ENCODE measurements at places on chromosomes 11 and 22. TPM values are rescaled to one million over a fixed set of nuclear protein-coding genes. Genes with fewer than 3 reads are reported as not detected.
A peak's percentile ranks its signal among the peaks of the same experiment; 100 is the strongest.

DNA sequence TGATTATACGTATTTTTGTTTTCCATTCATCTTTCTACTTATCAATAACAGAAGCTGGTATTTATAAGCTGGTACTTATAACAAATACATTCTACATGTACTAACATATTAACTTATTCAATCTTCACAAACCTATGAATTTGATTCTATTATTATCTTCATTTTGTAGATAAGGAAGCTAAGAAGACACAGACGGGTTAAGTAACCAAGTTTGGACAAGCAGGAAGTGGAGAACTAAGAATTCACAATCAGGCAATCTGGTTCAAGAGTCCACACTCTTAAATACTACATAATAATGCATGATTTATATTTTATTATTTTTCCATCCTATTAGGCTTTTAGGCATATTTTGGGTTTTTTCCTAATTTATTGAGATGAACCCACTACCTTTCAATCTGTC, 25.0 kb downstream of the FCHSD2 start:
- H3K27ac ChIP-seq: no peak overlapping the region
- DNase-seq: no peak

- H3K36me3 ChIP-seq: peaks cover 10% of the 10 kb centered on the region
- no peak overlapping the region for H3K27ac ChIP-seq
- H3K4me3 ChIP-seq: no peak overlapping the region
- H3K4me1 ChIP-seq: peaks cover 78% of the 10 kb centered on the region
These were observed 6.9 kb downstream of the TST start for GRCh38 chr22:37012262-37012904.

DNA sequence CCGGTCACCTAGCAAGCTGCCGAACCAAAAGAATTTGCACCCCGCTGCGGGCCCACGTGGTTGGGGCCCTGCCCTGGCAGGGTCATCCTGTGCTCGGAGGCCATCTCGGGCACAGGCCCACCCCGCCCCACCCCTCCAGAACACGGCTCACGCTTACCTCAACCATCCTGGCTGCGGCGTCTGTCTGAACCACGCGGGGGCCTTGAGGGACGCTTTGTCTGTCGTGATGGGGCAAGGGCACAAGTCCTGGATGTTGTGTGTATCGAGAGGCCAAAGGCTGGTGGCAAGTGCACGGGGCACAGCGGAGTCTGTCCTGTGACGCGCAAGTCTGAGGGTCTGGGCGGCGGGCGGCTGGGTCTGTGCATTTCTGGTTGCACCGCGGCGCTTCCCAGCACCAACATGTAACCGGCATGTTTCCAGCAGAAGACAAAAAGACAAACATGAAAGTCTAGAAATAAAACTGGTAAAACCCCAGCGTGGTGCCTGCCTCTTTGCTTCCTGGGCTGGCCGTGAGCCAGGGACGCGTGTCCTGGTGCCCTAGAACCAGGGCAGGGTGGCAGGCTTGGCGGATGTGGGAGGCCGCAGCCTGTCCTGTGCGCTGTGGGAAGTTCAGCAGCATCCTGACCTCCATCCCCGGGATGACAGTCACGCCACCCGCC, 13.2 kb downstream of the CCND1 start:
- DNase-seq: no peak
- no peaks in the 10 kb centered on the region for H3K27me3 ChIP-seq
- no peak overlapping the region for H3K27ac ChIP-seq
- no peak overlapping the region for H3K4me3 ChIP-seq
- H3K36me3 ChIP-seq: peaks cover 55% of the 10 kb centered on the region
- H3K4me1 ChIP-seq: peaks cover 8% of the 10 kb centered on the region

GRCh38 chr11:38510041-38510440, 1912.0 kb upstream of the RAG2 start:
- no peaks in the 10 kb centered on the region for H3K4me1 ChIP-seq
- DNase-seq: no peak
- no peak overlapping the region for H3K4me3 ChIP-seq
- H3K27me3 ChIP-seq: no peaks in the 10 kb centered on the region

- H3K4me3 ChIP-seq: no peak overlapping the region
- H3K27ac ChIP-seq: no peak overlapping the region
- no peak for DNase-seq
- H3K4me1 ChIP-seq: peaks cover 14% of the 10 kb centered on the region
- no peaks in the 10 kb centered on the region for H3K36me3 ChIP-seq
These were observed 28.3 kb downstream of the NECTIN1 start for GRCh38 chr11:119700536-119701346.

DNA sequence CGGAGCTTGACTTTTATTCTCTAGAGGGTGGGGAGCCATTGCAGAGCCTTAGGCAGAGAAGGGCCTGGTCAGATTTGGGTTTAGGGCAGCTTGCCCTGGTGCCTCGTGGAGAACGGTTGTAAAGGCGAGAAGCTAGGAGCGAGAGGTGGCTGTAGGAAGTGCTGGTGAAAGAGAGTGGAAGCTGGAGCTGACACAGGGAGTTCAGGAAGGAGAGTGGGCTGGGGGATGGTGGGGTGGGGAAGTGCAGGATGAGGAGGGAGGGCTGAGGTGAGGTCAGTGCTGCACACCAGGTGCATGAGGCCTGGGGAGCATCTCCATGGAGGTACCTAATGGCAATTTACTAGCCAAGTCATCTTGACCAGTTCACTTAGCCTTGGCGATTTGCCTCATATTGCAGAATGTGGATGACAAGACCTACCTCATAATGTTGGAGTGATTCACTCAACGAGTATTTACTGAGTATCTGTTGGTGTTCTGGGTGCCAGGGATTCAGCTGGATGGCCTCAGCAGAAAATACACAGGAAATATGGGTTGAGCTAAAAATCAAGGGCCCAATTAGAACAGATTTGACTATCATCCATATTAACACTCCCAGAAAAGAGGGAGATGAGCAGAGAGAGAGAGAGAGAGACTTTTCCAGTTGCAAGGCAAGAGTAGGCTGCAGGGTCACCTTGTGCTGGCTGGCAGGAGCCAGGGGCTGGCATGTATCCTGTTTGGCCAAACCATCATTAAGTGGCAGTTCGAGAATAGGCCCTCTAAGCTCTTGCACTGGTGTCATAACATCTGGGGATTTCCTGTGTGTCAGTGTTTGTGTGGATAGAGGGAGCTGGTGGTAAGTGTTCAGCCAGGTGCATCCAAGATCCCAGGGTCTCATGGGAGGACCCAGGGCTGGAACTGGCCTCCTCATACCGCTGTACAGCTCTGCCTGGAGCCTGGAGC, 44.4 kb upstream of the CLDN5 start:
- no peaks in the 10 kb centered on the region for H3K36me3 ChIP-seq
- H3K27ac ChIP-seq: no peak overlapping the region
- no peaks in the 10 kb centered on the region for H3K4me1 ChIP-seq
- peaks cover 22% of the 10 kb centered on the region for H3K27me3 ChIP-seq
- no peak for DNase-seq

DNA sequence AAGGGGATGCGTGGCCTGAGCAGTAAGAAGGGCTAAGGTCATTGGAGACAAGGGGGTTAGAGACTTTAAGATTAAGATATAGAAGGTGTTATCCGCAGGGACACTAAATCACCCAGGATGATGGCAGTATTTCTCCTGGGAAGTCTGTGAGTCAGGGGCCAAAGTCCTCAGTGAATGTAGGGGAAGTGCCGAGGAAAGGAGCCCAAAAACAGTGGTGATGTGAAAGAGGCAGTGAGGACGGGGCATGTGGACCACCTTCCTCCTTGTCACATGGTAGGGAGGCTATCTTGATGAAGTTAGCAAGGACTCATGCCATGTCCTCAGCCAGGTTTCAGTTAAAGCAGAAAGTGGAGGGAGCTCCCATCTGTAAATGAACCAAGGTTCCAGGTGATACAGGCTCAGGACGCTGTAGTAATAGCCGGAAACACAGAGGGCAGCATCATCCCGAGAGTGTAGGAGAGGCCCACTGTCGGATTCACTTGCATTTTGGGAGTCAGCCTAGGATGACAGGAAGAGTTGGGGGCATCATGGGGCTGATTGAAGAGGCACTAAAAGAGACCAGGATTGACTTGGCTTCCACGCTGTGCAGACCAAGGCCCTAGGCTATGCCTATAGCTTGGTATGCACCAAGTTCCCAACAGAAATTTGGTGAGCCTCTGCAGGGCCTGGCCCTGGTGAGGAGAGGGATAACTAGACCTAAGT, 33.5 kb downstream of the WEE1 start:
- DNase-seq: no peak
- no peak overlapping the region for H3K27ac ChIP-seq
- H3K27me3 ChIP-seq: no peaks in the 10 kb centered on the region

DNA sequence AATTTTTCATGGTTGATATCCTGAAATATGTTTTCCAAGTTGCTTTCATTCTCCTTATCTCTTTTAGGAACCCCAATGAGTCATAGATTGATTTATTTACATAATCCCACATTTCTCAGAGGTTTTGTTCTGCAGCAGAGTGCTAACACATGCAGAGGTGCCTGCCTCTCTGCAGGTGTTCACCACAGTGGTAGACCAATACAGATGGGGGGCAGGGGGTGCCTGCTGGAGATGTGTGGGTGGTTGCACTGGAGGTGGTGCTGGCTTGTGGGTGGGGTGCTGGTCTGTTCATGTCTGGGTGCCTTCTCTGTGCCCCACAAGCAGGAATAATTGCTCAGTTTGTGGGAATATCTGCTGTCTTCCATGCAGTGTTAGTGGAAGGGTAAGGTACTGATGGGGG, 131.1 kb downstream of the JRKL start:
- no peak for DNase-seq
- no peaks in the 10 kb centered on the region for H3K36me3 ChIP-seq
- H3K27ac ChIP-seq: no peak overlapping the region
- no peaks in the 10 kb centered on the region for H3K27me3 ChIP-seq
- H3K4me3 ChIP-seq: no peak overlapping the region

GRCh38 chr11:84981301-84981700, 645.8 kb downstream of the DLG2 start:
- DNase-seq: no peak
- no peaks in the 10 kb centered on the region for H3K4me1 ChIP-seq
- H3K27ac ChIP-seq: no peak overlapping the region
- H3K27me3 ChIP-seq: no peaks in the 10 kb centered on the region
- no peaks in the 10 kb centered on the region for H3K36me3 ChIP-seq

GRCh38 chr11:726278-727220, 20.5 kb downstream of the EPS8L2 start:
- H3K4me3 ChIP-seq: peak overlapping the region; percentile 30
- peaks cover 28% of the 10 kb centered on the region for H3K36me3 ChIP-seq
- peaks cover 73% of the 10 kb centered on the region for H3K4me1 ChIP-seq
- H3K27ac ChIP-seq: peak overlapping the region; percentile 49
- H3K27me3 ChIP-seq: peaks cover 32% of the 10 kb centered on the region
- DNase-seq: peak; percentile 95

GRCh38 chr11:70433038-70433437, 34.7 kb downstream of the CTTN start:
- H3K27me3 ChIP-seq: no peaks in the 10 kb centered on the region
- no peaks in the 10 kb centered on the region for H3K4me1 ChIP-seq
- no peak overlapping the region for H3K4me3 ChIP-seq
- peaks cover 100% of the 10 kb centered on the region for H3K36me3 ChIP-seq
- DNase-seq: no peak

- DNase-seq: peak; percentile 46
- H3K27ac ChIP-seq: no peak overlapping the region
- H3K27me3 ChIP-seq: no peaks in the 10 kb centered on the region
- no peaks in the 10 kb centered on the region for H3K36me3 ChIP-seq
- H3K4me3 ChIP-seq: no peak overlapping the region
These were observed 65.0 kb upstream of the PTPRJ start for GRCh38 chr11:47915374-47915773.

GRCh38 chr11:130162733-130163132, 3.2 kb downstream of the ST14 start:
- no peaks in the 10 kb centered on the region for H3K36me3 ChIP-seq
- no peak for DNase-seq
- H3K4me3 ChIP-seq: no peak overlapping the region
- H3K27me3 ChIP-seq: peaks cover 46% of the 10 kb centered on the region

DNA sequence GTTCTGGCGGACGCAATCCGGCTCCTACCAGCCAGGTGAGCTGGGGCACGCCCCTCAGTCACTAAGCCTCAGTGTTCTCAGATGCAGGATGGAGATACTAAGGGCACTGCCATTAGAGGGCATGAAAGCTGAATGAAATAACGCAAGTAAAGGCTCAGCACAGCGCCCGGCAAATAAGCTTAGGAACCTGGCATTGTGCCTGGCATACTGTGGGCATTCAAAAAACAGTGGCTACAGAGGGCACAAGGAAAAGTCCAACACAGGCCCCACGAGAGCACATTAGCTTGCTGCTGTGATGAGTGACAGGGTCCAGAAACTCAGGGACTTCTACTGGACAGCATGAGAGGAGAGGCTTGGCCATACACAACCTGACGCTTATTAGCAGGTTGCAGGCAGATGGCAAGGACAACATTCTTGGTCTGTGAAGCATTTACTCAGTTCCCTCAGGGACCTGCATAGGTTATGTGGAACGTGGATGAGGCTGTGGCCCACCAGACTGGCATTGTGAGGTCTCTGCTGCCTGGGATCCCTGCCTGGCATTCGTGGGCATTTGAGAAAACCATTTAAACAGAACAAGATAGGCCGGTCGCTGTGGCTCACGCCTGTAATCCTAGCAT, 12.2 kb downstream of the TXN2 start:
- no peak for DNase-seq
- no peaks in the 10 kb centered on the region for H3K27me3 ChIP-seq

- no peak overlapping the region for H3K4me3 ChIP-seq
- peaks cover 40% of the 10 kb centered on the region for H3K4me1 ChIP-seq
- peak; percentile 85 for DNase-seq
- no peaks in the 10 kb centered on the region for H3K36me3 ChIP-seq
- peak overlapping the region; percentile 72 for H3K27ac ChIP-seq
- peaks cover 16% of the 10 kb centered on the region for H3K27me3 ChIP-seq
These were observed 37.2 kb upstream of the TH start for GRCh38 chr11:2208691-2209369.

HBE1 gene
- not detected for polyA plus RNA-seq

DDI1 gene
- polyA plus RNA-seq: not detected

SAA2 gene
- polyA plus RNA-seq: 6.3 TPM

KRTAP5-8 gene
- not detected for polyA plus RNA-seq

HMOX1 gene
- polyA plus RNA-seq: 106 TPM

Data from stomach (tissue), 19 donors.